ELR (cell line): ENCODE measurements at places on chromosomes 5 and 9.

- peak; percentile 67 for DNase-seq
These were observed 21.2 kb upstream of the PFDN1 start for GRCh38 chr5:140324041-140324600.

GRCh38 chr5:75338408-75338807, 1.4 kb downstream of the HMGCR start:
- no peak for DNase-seq

- DNase-seq = no peak
These were observed 1048.4 kb downstream of the MAT2B start for GRCh38 chr5:164553851-164554250.

DNA sequence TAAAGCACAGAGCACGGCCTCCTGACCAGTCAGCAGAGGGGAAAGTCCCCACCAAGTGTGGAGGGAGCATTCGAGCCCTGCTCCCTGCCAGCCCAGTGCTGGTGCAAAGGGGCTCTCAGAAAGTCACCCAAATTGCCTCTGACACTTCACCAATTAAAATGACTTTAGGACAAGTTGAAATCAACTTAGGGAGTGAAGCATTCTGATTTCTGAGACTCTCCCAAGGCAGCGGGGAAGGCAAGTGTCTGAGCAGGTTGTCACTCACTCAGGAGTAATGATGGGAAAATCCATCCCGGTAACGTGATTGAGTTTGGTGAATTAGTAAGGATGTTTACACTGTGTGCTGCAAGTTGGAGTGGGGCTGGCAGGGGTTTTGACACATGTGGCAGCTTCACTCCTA, 73.7 kb downstream of the PCDH1 start:
- DNase-seq = no peak

DNA sequence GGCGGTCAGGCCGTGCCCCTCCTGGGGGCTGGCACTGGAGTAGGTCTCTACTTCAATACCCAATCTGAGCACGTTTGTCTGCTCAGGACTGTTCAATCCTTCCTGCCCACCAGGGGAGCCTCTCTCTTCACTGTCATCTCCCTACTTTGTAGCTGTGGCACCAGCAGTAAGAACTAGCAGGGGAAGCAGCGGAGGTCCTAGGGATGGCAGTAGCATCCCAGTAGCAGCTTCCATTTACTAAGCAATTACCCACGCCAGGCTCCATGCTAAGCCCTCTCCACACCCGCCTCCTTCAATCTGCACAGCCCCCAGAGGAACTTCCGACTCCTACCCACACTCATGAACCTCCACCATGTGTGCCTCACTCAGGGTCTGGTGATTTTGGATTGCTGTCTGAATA, 31.7 kb downstream of the FSTL4 start:
- DNase-seq = no peak

- DNase-seq = no peak
These were observed 232.6 kb downstream of the MED10 start for GRCh38 chr5:6145616-6146237.

DNA sequence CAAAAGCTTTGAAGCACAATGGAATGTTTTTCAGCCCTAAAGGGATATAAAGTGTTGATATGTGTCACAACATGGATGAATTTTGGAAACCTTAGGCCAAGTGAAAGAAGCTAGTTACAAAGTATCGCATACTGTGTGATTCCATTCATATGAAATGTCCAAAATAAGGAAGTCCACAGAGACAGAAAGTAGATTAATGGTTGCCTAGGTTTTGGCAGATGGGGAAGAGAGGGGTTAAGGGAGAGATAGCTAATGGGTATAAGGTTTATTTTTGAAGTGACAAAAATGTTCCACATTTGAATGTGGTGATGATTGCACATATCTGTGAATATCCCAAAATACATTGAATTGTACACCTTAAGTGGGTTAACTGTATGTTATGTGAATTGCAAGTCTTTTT, 57.5 kb upstream of the MCCC2 start:
- DNase-seq = no peak

- DNase-seq = no peak
These were observed 51.7 kb downstream of the SH3GL2 start for GRCh38 chr9:17630531-17630949.

GRCh38 chr5:155905364-155905763, 421.6 kb upstream of the SGCD start:
- no peak for DNase-seq

DNA sequence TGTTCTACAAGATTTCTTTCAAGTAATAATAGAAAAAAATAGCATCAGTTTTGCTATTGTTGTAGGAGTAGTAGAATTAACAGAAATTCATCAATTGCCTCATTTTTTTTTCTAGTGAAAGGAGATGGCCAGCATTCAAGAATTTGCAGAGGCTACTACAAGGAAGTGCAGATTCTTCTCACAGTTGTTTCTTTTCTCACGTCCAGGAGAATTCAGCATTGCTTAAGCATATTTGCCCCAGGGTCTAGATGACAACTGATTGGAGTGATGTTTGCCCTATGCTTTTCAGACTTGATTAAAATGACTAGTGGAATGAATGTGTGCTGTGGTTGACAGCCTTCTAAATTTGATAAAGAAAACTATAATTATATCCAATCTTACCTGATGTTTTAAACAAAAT, 46.6 kb upstream of the SLC12A2 start:
- DNase-seq = no peak

DNA sequence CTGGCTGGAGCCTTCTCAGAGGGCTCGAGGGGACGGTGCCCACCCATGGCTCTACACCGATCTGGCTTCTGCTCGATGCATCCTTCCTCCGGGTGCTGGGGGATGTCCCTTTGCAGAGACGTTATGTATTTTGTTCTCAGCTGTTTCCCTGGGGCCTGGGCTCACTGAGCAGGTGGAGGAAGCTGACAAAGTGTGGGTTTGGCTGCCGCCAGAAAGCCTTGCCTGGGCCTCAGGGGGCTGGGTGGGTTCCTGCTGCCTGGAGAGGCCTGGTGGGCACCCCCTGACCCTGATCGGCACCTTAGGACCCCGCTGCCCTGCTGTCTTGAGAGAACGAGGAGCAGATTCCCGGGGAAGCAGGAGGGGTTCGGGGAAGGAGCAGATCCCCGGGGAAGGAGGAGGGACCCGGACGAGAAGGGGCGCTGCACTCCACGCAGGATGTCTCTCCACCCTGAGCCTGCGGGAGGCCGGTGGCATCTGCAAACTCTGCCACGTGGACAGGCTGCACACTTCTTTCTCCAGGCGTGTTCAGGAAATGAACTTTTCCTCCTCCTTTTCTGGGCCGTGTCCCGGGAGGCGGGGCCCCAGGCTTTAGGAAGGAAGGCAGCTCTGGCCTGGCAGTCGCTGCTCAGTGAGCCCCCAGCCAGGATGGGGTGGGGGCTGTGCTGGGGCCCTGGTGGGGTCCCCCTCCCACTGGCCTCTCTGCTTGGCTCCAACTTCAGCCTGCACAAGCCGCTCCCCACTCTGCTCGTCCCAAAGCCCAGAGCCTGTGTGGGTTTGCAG, 148.9 kb downstream of the RXRA start:
- peak; percentile 42 for DNase-seq

DNA sequence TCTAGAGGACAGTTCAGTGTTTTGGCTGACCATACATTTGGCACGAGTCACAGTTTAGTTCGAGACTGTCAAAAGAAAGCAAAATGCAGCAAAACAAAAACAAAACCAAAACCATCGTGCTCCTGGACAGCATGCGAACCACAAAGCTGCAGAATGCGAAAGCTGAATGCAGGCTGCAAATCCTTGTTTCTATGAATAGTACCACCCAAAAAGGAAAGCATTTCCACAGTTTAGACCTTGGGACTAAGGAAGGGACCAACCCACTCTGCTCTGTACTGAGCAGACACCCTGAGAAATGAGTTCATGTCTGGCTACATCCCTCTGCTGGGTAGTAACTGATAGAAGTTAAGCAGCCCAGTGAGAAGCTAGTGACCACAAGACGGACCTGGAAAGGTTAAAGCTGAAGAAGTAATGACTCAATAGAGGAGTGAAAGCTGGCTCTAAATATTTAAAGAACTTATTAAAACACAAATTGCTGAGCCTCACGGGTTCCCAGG, 3.9 kb downstream of the GCNT4 start:
- DNase-seq = peak; percentile 12

- no peak for DNase-seq
These were observed 21.8 kb downstream of the SLIT3 start for GRCh38 chr5:169279125-169279524.
